ENCODE measurements at places on chromosomes 5 and 9.

DNA sequence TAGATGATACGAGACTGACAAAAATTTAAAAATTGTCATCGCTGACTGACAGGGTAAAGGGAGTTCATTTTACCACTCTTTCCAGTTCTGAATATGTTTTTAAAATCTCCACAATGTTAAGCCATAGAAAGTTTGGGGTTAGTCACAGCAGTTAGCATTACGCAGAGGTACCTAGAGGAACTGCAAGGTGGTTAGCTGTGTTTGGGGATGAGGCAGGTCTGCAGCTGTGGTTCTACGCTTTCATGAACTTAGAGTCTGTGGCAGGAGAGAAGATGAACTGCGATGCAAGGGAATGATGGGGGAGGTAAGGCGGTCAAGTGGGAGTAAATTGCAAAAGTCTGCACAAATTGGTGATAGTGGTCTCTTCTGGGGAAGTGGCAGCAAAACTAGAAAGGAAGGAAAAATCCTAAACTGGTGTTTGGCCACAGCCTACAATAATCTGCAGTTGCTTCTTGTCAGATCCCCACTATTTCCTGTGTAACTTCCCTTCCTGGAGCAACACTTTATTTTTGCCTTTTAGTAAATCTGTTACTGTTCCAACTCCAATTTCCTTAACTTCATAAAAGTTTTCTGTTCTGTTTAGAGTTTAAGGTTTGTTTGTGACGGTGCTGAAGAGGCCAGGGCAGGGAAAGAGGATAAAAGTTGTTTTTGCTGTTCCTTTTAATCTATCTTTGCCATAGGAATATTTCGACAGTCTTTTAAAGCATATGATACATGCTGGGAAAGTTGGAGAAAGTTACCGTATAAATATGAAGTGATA, 38.6 kb upstream of the SNX2 start:
- DNase-seq: no peak

DNA sequence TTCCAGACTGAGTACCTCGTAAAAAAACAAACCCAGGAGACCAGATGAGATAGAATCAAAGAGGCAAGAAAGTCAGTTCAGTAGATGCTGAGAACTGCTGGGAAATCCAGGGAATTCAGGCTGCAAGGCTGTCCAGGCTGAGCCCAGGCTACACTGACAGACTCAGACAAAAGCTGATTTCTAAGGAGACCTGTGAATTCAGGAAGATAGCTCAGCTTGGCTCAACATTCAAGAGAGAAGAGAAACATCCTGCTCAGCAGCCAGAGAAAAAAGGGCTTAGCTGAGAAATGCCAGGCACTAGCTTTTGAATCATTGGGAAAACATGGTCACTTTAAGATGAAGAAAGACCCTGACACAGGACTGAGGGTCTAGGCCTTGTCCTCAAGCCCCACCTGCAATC, 118.2 kb upstream of the SLC44A1 start:
- no peak for DNase-seq

DNA sequence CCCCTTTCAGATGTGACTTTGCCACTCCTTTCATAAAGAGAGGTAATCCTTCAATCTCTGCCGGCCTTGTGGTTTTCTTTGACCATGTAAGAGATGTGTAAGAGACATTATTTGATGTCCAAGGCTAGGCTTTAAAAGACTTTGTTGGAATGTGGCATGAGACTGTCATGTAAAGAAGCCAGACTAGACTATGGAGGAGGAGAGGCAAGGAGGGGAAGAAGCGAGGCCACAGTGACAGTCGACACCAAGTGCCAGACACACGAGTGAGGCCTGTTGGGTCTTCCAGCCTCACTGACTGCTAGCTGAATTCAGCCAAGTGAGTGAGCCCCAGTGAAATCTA, 1013.3 kb downstream of the MAT2B start:
- DNase-seq: no peak

- no peak for DNase-seq
Measured at GRCh38 chr5:107513337-107514085, 157.2 kb downstream of the EFNA5 start.

DNA sequence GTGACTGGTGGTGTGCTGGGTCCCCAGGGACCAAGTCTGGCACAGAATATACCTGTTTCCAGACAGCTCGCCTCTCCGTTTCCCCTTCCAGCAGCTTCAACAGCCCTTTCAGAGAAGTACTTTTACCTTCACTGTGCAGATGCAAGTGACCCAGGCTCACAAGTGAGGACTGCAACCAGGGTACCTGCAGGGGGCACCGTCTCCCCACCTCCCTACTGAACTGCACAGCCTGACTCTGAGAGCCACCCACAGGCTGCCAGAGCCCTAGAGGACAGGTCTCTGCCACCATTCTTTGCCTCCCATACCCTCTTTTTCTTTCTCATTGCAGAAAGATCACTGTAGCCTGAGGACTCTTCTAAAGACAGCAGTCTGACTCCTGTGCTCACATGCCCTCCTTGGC, 15.4 kb downstream of the IL9 start:
- DNase-seq: no peak

GRCh38 chr5:147336876-147337275, 102.0 kb downstream of the STK32A start:
- no peak for DNase-seq

DNA sequence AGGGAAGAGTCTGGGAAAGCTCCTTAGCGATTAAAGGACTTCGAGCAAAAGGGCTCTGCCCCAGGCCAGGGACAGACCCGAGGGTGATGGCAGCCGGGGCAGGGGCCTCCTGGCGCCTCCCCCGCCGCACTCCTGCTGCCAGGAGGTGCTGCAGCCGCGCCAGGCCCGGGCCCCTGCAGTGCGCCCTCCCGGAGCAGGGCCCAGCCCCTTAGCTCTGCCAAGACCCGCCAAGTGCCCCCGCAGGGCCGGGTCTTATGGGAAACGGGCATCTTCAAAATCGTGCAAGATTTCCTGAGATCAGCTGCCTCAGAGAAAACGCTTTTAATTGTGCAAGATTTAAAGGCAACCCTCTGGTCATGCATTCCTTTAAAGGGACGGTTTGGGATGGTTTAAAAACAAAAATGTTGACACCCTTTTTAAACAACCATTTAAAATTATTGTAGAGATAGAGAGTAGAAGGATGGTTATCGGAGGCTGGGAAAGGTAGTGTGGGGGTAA, 52.4 kb downstream of the CDC14B start:
- no peak for DNase-seq

DNA sequence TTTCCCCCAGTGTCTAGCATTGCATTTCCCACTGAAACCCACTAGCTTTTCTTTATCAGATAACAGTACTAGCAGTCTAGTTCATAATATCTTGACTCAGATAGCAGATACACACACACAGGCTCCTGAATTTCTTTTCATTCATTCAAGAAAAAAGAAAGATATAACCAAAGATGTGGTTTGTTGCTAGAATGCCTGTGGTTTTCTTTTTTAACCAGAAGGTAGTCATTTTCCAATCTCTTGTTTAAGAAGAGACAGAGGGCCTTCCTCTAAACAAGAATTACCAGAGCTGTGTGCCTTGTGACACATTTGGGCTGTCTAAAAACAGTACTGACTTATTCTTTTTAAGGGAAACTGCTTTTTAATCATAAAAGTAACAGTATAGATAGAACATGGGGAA, 167.3 kb downstream of the PJA2 start:
- no peak for DNase-seq

GRCh38 chr9:73889023-73889422, 608.1 kb upstream of the RORB start:
- no peak for DNase-seq

All from T-cell (primary cell).